ENCODE measurements at places on chromosomes 3 and 15.

DNA sequence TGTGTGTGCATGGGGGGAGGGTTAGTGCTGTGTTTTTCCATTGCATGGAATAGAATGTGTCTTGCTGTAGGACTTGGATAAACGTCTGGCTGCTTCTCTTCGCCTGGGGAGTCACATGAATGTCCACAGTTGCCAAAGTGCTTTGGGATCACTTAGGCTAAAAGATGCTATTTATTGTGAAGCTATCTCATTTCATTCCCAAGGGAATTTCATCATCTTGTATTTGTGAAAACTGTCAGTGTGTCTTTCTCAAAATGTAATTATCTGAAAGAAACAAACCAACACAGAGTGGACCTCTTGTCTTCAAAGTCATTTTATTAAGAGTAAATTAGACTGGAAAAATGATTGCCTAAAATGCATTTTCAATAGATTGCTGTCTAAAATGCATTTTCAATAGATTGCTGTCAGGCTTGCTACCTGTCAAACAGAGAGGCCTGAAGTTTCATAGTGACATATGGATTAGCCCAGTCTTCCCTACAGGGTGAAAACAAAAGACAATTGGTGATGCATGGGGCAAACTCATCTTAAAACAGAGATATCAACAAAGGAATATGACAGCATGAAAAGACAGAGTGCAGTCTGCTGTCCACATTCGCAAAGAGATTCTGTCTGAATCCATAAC is 117.1 kb upstream of the GOLIM4 start:
- no peak for DNase-seq

DNA sequence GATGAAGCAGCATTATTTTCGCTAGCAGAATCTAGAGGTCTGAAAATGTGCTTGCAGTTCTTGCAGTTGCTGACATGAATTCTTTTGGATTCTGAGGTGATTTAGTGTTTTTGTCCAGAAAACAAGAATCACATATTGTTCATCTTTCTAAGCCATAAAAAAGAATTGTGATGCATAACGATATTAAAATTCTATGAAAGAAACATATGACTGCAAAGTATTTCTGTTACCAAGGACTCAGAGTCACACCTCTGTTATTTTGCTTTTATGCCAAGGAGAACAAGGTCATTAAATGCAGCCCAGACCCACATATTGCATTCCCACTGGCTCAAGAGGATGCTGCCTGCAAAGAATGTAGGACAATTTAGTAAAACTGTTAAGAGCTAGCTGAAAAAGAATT is 299.8 kb upstream of the GPR149 start:
- DNase-seq: no peak

- no peak for DNase-seq
Measured at GRCh38 chr15:96544162-96544756, 213.8 kb downstream of the NR2F2 start.

DNA sequence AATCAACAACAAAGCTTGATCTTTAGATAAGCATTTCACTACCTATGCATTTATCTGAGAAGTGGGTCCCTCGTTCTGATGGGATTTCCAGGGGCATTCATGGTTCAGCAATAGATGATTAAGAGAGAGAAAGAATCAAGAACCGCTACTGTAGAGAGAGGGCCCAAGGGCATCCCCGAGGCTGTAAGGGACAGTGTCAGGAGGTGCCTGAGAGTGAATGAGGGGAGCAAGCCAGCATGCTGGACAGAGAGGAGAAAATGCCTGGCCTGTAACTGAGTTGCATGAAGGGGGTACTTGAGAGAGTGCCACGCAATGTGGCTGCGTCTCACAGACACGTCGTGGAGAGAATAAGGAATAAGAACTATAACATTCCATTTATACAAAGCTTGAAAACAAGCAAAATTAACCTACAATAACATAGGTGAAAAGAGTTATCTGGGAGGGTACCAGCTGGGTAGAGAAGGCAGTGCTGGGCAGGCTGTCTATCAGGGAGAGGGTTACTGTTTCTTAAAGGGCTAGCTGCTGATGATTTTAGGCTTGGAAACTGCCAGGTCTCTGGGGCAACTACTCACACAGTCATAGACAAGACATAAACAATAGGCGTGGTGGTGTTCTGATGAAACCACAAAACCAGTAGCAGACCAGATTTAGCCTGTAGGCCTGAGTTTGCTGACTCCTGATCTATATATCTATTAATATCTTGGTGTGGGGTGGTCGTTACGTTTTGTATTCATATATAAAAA is 374.6 kb upstream of the CFAP20DC start:
- DNase-seq: no peak
